H7 (cell line): ENCODE measurements at places on chromosomes 7 and 10. TPM values are rescaled to one million over a fixed set of nuclear protein-coding genes. Genes with fewer than 3 reads are reported as not detected.

The CSTF2T gene
- 21.5 and 25.6 TPM in 2 replicates for total RNA-seq

The TAS2R5 gene
- total RNA-seq = 0.24 and 0.70 TPM in 2 replicates

The MCM10 gene
- 28.4 and 31.5 TPM in 2 replicates for total RNA-seq

The OR2A7 gene
- 2.0 TPM in 2 replicates for total RNA-seq

The FKBP14 gene
- 12.5 and 15.3 TPM in 2 replicates for total RNA-seq

The ITPRID1 gene
- total RNA-seq = 0.18 and 0.24 TPM in 2 replicates
